ENCODE measurements at places on chromosomes 1 and 21. TPM values are rescaled to one million over a fixed set of nuclear protein-coding genes. Genes with fewer than 3 reads are reported as not detected.

- DNase-seq: peak; percentile 44
Observed at GRCh38 chr1:157496121-157496526, 56.2 kb downstream of the FCRL5 start.

GRCh38 chr21:28644762-28645161 is 347.9 kb downstream of the LTN1 start:
- no peak for DNase-seq

Gene CLEC20A
- polyA plus RNA-seq: not detected

DNA sequence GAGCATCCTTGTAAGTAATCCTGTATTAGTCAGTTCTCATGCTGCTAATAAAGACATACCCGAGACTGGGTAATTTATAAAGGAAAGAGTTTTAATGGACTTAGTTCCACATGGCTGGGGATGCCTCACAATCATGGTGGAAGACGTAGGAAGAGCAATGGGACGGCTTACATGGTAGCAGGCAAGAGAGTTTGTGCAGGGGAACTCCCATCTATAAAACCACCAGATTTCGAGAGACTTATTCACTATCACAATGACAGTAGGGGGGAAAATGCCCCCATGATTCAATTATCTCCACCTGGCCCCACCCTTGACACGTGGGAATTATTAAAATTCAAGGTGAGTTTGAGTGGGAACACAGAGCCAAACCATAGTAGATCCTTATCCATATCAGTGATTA is 124.7 kb downstream of the HIVEP3 start:
- no peak for DNase-seq

DNA sequence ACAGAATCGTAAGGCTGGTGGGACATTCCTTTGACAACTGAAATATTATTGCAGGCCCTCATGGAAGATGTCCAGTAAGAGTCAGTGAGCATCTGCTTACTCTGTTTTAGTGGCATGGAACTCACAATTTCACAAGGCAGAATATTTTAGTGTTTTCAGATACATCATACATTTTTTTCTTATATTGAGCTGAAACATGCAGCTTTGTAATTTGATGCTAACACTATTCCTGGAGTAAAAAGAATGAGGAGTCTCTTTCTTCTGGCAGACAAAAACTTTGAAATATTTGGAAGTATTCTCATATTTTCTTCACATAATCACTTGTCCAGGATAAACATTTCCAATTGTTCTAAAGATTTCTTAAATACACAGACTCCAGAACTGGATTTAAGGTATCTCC is 17.7 kb downstream of the CLDN17 start:
- DNase-seq: no peak

Gene DHDDS
- 46.8 TPM for polyA plus RNA-seq

DNA sequence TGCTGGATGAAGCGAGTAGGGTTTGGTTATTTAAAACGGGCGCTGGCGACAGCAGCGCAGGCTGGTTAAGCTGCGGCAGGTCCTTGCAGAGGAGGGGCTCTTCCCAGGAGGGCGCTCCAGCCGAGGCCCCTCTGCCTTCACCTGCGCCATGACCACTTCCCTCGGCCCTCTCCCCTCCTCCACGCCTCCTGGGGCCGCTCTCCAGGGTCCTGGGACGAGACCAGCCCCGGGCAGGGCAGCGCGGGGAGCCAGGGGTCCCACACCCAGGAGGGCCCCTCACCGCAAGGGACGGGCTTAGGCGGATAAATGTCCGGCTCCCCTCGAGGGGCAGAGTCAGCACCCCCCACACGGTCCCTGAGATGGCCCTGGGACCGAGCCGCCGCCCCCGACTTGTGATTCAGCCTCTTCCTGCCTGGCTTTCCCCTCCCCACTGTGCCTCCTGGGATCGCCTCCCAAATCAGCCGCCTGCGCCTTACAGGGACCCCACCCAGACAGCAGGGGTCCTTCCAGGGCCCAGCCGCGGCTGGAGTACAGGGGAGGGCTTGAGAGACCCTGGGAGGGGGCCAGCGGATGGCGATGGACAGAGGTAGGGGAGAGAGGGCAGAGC is 380.7 kb downstream of the MATN1 start:
- peak; percentile 62 for DNase-seq

DNA sequence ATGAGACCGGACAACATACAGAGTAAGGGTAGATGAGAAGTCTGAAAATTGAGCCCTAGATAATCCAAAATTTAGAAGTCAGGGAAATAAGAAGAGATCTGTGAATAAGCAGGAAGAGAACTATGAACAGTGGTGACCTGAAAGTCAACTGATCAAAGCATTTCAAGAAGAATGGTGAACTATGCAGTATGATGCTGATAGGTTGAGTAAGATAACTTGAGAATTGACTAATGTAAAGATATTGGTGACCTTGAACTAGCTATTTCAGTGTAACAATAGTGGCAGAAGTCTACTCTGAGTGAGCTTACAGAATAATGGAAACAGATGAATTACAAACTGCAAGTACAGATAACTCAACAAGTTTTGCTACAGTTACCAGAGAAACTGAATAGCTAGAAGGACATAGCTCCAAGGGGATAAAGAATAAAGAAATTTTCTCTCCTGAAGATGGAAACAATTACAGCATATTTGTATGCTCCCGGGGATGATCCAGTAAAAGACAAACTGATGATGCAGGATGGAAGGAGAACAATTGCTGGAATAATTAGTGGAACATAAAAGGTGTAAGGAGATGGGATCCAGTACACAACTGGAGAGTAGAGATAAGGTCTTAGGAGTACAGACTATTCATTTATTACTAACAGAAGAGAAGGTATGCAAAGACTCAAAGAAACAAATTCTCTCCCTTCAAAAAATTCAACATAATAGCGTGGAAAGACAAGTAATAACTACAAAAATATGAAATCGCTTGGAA is 10.9 kb downstream of the NRDC start:
- DNase-seq: no peak

Gene FCN3
- polyA plus RNA-seq: 0.81 TPM

GRCh38 chr1:155126556-155127104 is 1.0 kb upstream of the EFNA1 start:
- peak; percentile 54 for DNase-seq

DNA sequence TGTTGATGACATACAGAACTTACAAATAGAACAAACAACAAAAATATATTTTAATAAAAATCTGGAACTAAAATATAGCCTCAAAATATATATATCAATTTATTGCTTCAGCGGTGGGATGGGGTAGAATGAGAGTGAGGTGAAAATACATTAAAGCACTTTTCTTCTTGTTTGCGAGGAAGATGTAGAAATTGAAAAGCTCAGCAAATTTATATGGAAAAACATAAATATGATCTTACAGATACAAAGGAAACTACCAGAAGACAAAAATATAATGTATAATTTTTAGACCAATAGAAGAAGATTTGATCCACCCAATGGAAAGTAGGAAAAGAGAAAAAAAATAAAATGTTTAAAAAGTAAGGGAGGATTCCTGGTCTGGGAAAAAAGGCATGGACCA is 372.2 kb downstream of the DISC1 start:
- DNase-seq: no peak

GRCh38 chr1:65064981-65065380 is 83.0 kb upstream of the AK4 start:
- DNase-seq: no peak

Gene KCNJ9
- polyA plus RNA-seq: 0.09 TPM

Gene C1orf226
- 5.1 TPM for polyA plus RNA-seq

DNA sequence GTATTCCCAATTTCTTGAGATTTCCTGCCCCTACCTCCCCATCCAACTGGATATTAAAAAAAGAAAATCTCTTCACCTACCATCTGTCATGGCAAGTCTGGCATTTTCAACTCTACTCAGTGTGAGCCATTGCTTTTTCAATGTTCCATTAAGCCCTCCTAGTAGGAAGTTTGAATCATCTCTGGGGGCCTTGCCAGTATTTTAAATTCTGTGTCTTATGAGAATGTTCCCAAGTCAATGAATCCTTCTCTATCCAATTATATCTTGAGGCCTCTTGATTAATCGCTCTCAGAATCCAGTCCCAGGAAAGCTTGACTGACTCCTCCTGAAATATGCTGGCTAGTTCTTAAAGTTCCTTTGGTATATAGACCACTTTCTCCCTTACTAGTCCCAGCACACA is 91.5 kb downstream of the NGF start:
- DNase-seq: no peak

DNA sequence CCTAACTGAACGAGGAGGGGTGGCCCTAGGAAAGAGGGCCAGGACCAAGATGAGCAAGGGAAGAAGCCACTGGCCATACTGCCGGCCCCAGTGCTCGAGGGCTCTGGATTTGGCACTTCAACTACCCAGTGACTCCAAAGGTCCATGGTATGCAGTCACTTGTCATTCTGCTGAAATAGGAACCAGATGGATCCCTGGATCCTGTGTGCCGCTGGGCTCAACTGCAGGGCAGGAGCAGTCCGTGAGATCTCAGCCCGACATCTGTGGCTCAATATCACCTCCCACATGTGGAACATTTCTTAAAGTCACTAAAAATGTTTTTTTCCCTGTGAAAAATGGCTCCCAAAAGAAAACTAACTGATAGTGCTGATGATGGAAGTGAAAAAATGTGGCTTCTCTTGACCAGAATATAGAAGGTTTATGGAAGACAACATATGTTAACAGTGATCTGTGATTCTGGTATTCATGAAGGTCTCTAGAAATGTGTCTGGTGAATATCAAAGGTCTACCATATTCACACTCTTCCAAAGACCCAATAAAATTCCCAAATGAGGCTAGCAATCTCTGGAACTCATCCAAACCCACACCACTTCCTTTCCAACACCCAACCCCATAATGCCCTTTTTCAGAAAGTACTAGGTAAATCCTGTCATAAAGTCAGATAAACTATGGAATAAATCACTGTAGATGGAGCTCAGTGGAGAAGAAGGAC is 24.1 kb downstream of the PAFAH2 start:
- DNase-seq: no peak

DNA sequence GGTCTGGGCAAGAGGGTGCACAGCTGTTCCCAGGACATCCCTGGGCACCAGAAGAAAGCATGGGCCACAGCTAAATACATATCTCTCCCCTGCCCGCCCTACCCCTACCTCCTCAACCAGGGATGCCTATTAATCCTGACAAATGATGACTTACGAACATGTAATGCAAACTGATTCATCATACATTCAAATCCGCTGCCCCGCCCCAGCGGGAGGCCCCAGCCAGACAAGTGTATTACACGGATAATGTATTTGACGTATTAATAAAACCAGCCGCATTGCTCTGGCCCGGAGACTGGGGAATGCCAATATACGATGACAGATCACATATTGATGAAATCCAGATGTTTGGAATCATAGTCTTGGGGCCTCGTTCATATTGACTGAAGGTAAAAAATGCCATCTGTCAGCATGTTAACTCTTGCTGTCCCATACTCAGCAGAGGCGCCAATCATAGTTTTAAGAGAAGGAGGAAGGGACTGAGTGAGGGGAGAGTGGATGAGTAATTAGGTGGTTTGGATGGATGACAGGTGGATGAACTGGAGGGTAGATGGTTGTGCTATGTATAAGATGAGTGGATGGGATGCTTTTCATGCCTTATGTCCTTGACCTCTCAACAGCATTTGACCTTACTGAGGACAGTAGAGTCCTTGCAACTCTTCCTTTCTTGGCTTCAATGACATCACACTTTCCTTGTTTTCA is 68.2 kb downstream of the TMEM53 start:
- DNase-seq: no peak

DNA sequence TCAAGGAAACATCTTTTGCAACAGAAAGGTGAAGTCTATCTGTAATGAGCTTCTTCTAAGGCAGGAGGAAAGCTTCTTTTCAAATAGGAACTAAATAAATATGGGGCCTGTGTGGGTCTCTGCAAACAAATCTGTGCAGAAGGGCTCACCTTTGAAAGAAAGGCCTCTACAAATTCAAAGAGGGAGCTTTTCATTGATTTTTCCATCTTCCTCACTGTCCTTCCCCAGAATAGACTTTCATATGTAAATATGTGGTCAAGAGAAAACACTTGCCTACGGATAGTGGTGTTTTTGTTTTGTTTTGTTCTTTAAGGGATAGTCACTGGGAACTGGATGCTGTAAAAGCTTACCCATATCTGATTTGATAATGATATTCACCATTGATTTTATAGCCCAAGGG is 223.4 kb downstream of the DSCAM start:
- no peak for DNase-seq

DNA sequence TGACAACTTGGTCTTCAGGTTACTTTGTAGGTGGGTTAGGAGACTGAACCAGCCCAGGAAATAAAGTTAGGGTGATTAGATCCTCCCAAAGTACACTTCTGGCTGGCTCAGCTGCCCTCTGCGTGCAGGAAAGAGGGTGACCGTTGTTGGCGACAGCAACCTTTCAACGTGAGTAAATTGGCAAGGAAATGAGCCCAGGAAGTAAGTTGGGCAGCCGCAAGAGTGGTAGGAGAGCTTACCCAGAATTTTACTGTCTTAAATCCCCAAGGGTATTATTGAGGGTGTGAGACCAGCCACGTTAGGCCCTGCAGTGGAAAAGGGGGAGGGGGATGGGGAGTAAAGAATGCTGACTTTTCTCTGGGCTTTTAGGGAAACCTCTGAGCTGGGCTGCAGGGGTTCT is 1.6 kb downstream of the TENT5C start:
- DNase-seq: no peak

DNA sequence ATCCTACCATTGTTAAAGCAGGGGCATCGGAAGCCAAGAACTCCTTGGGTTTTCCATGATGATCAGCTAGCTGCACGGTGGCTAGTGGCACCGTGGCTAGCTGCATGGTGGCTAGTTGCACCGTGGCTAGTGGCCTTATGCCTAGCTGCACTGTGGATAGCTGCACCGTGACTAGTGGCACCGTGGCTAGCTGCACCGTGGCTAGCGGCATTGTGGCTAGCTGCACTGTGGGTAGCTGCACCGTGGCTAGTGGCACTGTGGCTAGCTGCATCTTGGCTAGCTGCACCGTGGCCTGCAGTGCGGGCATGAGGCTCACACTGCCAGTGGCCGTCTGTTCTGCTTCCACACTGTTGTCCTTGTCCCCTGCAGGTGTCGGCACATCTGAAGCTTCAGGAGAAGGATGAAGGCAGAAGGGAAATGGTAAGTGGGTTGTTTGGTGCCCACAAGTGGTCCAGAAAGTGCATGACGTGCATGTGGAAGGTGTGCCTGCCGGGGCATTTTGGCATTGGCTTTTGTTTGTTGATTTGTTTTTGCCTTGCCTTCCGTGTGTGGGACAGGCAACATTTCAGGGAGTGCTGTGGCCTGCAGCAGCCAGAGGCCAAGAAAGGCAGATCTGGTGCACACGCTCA is 38.6 kb downstream of the TFF3 start:
- DNase-seq: no peak

Gene SWT1
- 2.8 TPM for polyA plus RNA-seq

- DNase-seq: no peak
Observed at GRCh38 chr21:33101300-33101911, 31.5 kb downstream of the OLIG1 start.

Gene LEPR
- polyA plus RNA-seq: 13.6 TPM

Gene FMO2
- not detected for polyA plus RNA-seq

Measured in cardiac muscle cell (in vitro differentiated cells and primary cell).